ENCODE measurements at places on chromosomes 2 and 18.

- no peak for DNase-seq
These were observed 162.9 kb upstream of the ZNF516 start for GRCh38 chr18:76657911-76658470.

DNA sequence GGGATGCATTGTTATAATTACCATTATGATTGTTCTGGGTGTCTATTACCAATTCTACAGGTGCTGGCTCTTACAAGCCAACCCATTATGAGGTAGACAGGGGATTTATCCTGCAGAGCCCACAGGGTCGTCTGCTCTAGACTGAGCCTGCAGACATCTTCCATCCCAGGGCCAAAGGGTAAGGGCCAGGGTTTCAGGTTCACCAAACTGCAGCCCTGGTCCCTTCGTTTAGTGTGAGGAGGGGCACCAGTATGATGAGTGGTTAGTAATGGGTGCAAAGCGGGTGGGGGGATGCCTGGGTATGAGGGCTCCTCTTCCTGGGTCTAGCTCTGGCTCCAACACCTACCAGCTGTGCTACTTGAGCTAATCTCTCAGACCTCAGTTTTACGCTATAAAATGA, 1.2 kb upstream of the ARID5A start:
- no peak for DNase-seq

DNA sequence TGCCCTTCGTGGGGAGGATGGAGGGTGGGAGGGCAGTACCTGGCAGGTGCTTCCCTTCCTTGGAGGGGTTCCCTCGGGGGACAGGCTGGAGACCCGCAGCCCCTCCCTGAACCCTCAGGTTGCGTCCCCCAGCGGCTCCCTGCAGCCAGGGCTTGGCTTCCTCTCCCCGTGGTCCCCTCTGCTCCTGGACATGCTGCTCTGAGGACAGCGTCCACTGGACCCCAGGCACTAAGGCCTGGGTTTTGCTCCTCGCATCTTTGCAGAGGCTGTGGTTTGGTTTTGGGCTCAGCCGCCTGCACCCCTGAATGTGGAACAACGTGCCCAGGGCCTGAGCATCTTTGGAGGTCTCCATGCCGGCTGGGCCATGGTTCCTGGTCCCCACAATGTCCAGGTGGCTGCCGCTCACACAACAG, 133.5 kb downstream of the PTGR3 start:
- DNase-seq = no peak

DNA sequence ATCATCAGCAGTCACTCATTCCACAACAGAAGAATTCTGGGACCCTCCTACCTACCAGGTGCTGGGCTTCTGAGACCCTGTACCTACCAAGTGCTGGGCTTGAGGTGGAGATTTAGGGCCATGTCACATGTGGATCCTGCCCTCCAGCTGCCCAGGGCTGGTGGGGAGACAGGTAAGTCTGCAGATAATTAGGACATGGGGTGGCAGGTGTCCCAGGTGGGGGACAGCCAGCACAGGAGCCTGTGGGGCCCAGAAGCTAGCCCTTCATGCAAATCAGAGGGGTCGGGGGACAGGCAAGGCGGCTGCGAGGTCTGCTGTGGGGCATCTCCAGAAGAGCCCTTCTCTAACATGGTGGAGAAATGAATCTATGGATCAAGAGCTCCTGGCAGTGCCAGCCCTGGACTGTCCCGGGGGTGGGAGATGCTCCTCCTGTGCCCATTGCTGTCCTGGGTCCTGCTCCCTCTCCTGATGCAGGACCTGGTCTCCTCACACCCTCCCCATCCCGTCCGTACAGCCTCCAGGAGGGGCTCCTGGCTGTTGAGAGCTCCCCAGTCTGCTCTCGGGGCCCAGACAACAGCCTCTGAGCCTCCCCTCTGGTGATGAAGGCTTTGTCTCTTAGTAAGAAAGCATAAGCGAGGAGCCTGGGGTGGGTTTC, 106.3 kb upstream of the GLI2 start:
- no peak for DNase-seq

- no peak for DNase-seq
These were observed 209.3 kb downstream of the EIPR1 start for GRCh38 chr2:3168230-3168891.

DNA sequence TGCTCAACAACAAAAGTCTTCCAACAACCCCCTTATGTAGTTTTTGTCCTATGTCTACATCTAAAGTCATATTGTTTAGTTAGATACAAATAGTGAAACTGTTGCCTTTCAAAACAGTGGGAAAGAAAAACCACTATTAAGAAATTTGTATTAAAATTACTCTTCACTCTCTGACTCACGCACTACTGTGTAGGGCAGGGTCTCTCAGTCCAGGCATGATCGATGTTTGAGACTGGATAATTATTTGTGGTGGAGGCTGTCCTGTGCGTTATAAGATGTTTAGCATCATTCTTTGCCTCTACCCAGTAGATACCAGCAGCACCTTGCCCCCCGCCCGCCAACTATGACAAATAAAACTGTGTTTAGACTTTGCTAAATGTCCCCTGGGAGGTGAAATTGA, 369.4 kb upstream of the ZEB2 start:
- DNase-seq = no peak

DNA sequence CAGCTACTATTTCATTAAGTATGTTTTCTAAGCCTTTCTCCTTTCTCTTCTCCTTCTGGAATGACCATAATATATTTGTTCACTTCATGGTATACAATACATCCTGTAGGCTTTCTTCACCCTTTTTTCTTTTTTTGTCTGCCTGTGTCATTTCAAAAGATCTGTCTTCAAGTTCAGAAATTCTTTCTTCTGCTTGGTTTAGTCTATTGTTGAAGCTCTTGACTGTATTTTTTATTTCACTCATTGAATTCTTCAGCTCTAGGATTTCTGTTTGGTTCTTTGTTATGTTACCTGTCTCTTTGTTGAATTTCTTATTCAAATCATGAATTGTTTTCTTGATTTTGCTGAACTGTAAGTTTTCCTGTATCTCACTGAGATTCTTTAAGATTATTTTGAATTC, 109.9 kb downstream of the TMEM131 start:
- DNase-seq = no peak

GRCh38 chr2:142299021-142299420, 168.2 kb upstream of the LRP1B start:
- no peak for DNase-seq

DNA sequence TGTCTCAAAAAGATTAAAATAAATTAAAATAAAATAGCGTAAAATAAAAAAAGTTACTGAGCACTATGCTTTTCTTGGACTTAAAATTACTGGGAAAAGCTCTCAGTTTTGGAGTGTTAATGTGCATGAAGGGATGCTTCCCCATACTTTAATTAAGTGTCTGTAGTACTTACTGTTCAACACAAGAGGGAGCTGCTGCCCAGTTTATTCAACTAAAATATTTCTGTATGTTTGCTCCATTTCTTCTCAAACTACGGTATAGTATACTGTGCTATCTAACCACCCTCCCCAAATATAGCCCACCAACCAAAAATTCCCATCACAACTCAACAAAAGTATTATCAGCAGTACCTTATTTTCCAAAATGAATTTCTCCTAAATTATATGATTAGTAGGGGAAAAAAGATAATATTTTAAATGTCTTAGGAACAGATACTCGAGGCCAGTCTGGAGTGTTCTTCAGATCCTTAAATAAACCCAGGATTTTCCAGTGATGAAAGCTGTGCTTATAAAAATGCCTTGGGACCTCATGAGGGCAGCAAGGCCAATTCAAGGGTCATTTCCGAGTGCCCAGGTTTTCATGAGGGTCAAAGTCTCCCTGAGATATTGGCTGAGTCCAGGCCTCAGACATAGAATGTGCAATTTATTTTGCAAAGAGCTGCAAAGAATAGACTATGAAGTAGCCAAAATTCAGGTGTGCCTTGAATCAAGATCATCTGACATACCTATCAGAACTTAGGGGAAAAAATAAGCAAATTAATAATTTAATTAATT, 64.1 kb downstream of the CHRNA1 start:
- peak; percentile 64 for DNase-seq

All from stimulated activated naive CD4-positive, alpha-beta T cell (primary cell).